ENCODE measurements at places on chromosomes 3 and 15. TPM values are rescaled to one million over a fixed set of nuclear protein-coding genes. Genes with fewer than 3 reads are reported as not detected.

GRCh38 chr3:3351226-3351625 lies 171.7 kb upstream of the CRBN start:
- no peak for DNase-seq

DNA sequence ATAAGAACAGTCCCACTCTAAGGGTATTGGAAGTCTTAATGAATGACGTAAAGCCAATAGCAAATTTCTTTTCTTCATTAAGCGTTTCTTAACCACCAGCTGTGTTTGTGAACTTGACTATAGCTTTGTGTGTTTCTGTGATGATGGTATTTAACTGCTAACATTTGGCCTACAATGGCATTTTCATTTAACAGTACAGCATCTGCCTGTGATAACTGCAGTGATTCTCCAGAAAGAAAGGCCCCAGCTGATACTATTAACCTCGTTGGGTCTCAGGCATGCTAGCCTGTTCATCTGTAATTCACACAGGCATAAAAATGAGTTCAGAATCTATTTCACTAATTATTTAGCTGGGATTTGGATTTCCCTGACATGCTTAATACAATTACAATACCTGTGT lies 121.9 kb downstream of the NECTIN3 start:
- DNase-seq: no peak

DNA sequence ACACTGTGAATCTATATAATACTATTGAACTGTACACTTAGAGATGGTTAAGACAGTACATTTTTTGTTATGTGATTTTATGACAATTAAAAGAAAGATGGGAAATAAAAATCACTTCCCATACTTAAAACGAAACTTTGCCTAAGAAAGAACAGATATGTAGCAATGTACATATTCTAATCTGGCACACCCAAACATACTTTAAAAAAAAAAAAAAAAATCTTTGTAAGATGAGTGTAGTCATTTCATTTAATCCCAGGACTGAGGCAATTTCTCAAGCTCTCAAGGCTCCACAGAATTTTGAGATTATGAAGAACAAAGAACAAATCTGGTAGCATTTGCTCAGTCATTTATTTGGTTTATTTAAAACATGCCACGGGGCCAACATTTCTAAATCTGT lies 40.3 kb upstream of the FEZF2 start:
- DNase-seq: no peak

DNA sequence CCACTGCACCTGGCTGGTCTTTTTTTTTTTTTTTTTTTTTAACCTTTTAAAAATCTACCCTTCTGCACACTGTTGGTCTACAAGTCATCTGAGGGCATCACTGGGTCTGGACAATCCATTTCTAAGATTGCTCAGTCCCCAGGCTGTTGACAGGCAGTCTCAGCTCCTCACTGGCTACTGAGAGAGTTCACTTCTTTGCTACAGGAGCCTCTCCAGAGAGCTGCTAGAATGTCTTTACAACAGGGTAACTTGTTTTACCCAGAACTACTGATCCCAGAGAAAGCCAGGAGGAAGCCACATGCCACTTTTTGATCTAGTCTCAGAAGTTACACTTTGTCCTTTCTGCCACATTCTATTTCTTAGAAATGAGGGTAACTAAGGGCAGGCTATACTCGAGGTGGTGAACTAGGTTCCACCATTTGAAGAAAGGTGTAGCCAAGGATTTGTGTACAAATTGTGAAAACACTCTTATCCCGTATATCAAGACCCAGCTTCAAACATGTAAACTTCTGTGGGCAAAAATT lies 5.7 kb upstream of the CCNB2 start:
- no peak for DNase-seq

DNA sequence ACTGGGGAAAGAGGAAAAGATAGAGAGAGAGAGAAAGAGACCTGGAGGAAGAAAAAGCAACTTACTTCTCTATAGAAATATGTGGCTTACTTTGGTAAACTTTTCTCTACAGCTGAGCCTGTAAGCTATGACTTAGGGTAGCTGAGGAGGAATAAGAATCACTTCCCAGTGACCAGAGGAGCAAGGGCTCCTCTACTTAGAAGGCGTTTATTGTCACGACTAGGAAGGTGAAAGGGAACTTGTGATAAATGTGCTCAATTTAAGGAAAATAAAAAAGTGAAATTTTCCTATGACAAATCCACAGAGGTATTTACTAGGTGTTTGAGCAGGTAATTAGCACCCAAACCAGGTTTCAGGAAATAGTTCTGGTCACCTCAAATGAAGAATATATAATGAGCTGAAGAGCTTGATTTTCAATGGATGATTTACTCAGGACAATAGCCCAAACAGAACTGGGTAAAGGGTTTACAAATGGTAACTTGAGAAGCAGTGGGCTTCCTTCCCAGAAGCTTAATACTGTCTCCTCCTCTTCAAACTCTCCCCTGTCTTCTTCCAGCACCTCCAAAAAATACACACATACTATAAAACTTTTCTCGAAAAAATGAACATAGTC lies 46.1 kb downstream of the SOX2 start:
- DNase-seq: no peak

- no peak for DNase-seq
These were observed 81.9 kb downstream of the CHL1 start for GRCh38 chr3:278300-279064.

- DNase-seq: no peak
These were observed 128.2 kb downstream of the ZNF621 start for GRCh38 chr3:40653001-40653400.

DNA sequence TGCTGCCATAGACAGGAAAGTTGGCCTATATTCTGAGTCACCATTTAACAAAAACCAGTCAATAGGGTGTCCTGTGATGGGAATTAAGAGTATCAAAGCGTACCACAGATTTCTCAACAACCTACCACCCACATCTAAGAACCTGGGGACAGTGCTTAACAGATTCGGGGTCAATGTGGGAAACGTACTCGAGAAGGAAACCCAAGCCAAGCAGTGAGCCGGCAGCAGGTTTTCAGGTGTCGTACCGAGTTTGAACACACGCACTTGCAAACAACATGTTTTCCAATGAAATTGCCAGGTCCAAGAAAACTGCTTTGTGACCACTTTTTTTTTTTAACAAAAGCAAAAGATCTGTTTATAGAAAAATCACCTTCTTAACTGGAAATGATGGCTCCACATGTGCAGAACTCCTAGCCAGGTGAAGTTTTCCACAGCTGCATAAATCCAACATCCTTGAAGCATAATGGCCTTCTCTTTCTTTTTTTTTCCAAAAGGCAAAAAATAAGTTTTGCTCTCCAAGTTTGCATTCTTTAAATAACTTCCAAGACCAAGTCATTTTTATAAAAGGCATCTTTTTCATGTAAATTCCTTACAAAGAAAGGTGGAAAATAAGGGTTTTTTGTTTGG lies 45.7 kb downstream of the ADAMTS17 start:
- DNase-seq: no peak

GRCh38 chr3:190556351-190556750 lies 42.5 kb downstream of the IL1RAP start:
- DNase-seq: no peak

DNA sequence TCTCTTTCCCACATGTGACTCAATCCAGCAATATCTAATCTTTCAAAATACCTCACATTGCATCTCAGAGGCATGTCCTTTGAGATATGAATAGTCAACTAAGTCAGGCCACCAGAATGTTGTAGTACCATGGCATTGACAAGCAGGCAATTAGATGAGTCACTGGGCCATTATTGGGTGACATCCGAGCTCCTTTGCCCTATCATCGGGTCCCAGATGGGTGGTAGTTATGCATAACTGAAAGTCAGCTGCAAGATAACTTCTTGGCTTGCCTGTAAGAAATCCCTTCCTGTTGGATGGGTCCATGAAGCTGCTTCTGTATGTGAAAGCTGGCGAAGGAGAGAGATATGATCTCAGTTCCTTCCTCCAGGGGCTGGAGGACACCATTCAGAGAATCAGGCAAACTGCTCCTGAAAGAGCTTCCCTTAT lies 32.8 kb downstream of the ARRDC4 start:
- DNase-seq: no peak

DNA sequence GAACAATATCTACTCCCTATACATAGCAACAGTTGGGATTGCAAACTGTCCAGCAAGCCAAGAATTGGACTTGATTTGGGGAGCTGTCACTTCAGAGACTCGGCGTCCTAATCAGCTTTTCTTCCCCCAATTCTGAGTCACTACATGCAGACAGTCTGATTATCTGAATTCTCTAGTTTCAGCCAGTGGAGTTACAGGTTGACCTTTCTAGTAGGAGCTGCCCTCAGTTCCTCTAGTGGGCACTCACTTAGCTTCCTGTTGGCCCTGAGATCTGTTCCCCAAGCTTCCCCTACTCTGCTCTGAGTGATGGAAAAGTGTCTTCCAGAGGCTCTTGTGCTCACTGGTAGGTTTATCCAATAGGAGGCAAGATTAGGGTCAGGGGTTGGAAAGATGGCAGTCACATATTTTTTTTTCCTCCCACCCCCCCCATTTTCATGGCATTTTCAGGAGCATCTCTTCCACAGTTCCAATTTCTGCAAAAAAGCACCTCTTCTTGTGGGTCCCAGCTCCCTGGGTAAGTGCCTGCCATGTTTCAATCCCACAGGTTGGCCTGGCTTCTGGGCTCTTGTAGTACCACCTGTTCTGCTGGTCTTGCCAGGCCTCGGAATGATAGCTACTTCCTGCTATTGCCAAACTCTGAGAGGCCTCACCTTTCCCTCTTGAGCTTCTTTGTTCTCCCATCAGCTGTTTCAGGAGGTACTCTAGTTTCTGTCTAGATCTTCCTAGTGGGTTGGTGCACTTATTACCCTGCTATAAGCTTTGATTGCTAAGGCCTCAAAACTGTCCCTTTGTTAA lies 182.2 kb downstream of the RAP2B start:
- DNase-seq: no peak

DNA sequence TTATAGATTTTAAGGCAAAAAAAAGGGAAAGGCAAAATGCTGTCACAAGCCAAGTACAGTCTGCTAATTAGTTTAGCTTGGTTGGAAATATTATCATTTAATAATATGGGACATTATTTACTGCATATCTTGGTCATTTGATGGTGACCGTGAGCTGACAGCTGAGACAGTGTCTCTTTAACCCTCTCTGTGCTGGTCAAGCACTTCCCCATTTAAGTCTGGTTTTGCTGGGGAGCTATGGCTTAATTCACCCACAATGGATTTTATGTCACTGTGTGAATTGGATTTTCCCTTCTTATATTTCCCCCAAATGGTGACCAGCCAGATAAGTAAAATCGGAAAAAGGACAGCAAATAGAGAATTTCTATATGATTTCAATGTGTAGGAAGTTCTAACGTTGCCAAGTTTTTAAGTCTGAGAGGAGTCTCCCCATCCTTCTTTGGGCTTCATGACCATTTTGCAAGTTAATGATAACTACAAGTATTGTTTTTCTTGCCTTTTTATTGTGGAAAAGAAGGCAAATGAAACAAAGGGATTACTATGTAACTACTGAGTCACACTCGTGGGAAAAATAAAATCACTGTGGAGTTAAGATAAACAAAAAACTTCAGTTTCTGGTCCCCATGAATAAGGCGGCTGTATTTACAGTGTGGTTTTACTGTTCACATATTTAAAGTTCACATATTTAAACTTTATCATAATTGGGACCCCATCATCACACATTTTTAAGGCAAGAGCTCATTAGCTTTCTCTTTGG lies 373.5 kb downstream of the NR2F2 start:
- DNase-seq: no peak

DNA sequence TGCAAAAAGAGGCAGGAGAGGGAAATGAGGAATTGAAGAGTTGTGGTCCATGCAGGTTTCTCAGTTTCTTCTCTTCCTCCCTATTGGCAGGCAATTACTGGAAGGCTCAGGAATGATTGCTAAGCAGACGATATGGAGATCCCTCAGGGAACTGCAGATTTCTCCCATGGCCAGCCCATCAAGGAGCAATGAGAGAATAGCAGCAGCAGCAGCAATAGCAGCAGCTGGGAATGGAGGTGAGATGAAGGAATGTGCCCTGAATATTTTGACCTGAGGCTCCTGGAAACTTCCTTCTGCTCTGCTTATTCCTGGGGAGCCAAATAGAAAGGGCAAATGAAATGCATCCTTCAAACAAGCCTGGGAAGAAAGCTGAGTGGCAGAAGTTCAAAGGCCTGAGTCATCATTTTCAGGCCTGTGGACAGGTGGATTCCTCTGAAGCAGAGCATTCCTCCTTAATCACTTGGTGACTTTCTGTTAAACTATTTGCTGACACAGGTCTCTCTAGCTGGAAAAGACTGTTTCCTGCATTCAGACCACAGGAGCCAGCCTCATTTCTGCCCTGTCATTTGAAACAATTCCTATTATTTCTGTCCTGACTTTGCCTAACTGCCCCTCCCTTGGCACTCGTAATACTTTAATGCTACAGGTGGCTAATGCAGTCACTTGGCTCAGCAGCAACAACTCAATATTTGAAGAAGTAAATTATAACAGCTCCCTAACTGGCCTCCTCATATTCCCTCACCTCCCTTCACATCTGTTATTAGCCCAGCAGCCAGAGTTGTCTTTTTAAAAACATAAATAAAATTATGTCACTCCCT lies 146.9 kb upstream of the GADL1 start:
- DNase-seq: no peak

DNA sequence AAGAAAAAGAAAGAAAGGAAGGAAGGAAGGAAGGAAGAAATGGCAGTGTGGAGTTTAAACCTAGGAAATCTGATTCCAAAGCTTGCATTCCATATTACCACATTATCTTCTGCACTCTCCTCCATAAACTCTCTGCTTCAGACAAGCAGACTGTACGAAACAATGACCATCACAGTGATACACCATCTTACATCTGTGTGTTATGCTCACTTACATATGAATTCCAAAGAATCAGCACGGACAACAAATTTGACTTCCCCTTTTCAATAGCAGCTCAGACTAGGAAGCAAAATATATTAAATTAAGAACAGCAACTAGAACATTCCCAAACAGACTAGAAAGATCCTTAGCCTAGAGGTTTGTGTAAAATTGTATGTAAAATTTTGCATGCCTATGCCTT lies 18.0 kb upstream of the PPM1L start:
- DNase-seq: no peak

GRCh38 chr15:65051266-65051665 lies 6.1 kb downstream of the SLC51B start:
- no peak for DNase-seq

Gene NIT2
- total RNA-seq: 41.5 TPM

Gene C3orf85
- not detected for total RNA-seq

Gene IDH2
- total RNA-seq: 214 TPM

Gene VIPR1
- not detected for total RNA-seq

Gene IRAK2
- total RNA-seq: 0.44 TPM

Gene MUSTN1
- total RNA-seq: 4.1 TPM

Gene CCRL2
- not detected for total RNA-seq

All from neural crest cell (in vitro differentiated cells).